ENCODE measurements at places on chromosomes 7 and 10. TPM values are rescaled to one million over a fixed set of nuclear protein-coding genes. Genes with fewer than 3 reads are reported as not detected.

PRKAR2B gene
- 0.97 TPM for total RNA-seq

SPDYE8 gene
- not detected for total RNA-seq

ACSL5 gene
- 57.0 TPM for total RNA-seq

HOXA6 gene
- not detected for total RNA-seq

PLCE1 gene
- not detected for total RNA-seq

FAM25A gene
- not detected for total RNA-seq

TLL2 gene
- not detected for total RNA-seq

TMEM270 gene
- total RNA-seq = not detected

RNF148 gene
- not detected for total RNA-seq

TBC1D12 gene
- total RNA-seq = 0.55 TPM

PIK3CG gene
- total RNA-seq = 26.6 TPM

SPOCK2 gene
- 48.8 TPM for total RNA-seq

CYP3A4 gene
- not detected for total RNA-seq

HIBADH gene
- 20.0 TPM for total RNA-seq

TFEC gene
- total RNA-seq = not detected

ASB10 gene
- total RNA-seq = not detected

TACR2 gene
- not detected for total RNA-seq

ITIH2 gene
- total RNA-seq = not detected

CTAGE6 gene
- 0.52 TPM for total RNA-seq

SOSTDC1 gene
- total RNA-seq = not detected

CHST15 gene
- not detected for total RNA-seq

MYL10 gene
- not detected for total RNA-seq

GRID2IP gene
- 0.40 TPM for total RNA-seq

KAZALD1 gene
- 0.31 TPM for total RNA-seq

GSTO2 gene
- total RNA-seq = 1.6 TPM

CABCOCO1 gene
- not detected for total RNA-seq

OPALIN gene
- not detected for total RNA-seq

VSTM4 gene
- total RNA-seq = 0.06 TPM

CC2D2B gene
- not detected for total RNA-seq

BBIP1 gene
- 36.9 TPM for total RNA-seq

EPO gene
- total RNA-seq = 0.15 TPM

MYOZ1 gene
- not detected for total RNA-seq

FERD3L gene
- total RNA-seq = not detected

STRIP2 gene
- total RNA-seq = 28.9 TPM

AKR1C8 gene
- total RNA-seq = not detected

PLAC9 gene
- not detected for total RNA-seq

TEX47 gene
- total RNA-seq = not detected

WDR86 gene
- not detected for total RNA-seq

TMEM229A gene
- not detected for total RNA-seq

SFMBT2 gene
- total RNA-seq = 23.0 TPM

CDC14C gene
- not detected for total RNA-seq

FAM25G gene
- total RNA-seq = not detected

SYCE1 gene
- 1.7 TPM for total RNA-seq

All from activated CD8-positive, alpha-beta memory T cell treated with anti-CD3 and anti-CD28 coated beads for 36 hours (primary cell).